ENCODE measurements at places on chromosomes 7 and 10.

GRCh38 chr7:105387508-105388355, 989 bp downstream of the SRPK2 start:
- DNase-seq, result peak; percentile 60

GRCh38 chr10:122304054-122304579, 33.0 kb downstream of the BTBD16 start:
- DNase-seq, result no peak

- no peak for DNase-seq
Measured at GRCh38 chr10:28962768-28963167, 285.4 kb downstream of the BAMBI start.

GRCh38 chr10:114525368-114525949, 121.2 kb upstream of the AFAP1L2 start:
- DNase-seq, result no peak

GRCh38 chr7:78690174-78690573, 763.3 kb downstream of the MAGI2 start:
- DNase-seq, result no peak

DNA sequence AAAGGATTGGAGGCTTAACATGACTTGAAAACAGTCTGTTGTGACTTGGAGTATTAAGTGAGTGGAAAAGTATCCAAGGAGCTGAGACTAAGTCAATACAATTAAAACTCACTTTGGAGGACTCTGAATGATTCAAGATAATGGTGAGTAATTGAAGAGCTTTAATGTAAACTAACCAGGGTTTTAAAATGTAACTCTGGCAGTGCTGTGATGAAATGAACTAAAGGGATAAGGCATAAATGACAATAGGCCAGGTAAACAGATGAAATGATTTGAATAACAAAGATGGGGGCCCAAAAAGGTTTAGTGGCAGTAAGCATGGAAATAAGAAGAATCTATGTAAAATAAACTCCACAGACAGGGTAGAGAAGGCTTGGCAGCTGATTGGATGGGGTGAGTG, 316.5 kb upstream of the CACNA2D1 start:
- DNase-seq, result no peak

DNA sequence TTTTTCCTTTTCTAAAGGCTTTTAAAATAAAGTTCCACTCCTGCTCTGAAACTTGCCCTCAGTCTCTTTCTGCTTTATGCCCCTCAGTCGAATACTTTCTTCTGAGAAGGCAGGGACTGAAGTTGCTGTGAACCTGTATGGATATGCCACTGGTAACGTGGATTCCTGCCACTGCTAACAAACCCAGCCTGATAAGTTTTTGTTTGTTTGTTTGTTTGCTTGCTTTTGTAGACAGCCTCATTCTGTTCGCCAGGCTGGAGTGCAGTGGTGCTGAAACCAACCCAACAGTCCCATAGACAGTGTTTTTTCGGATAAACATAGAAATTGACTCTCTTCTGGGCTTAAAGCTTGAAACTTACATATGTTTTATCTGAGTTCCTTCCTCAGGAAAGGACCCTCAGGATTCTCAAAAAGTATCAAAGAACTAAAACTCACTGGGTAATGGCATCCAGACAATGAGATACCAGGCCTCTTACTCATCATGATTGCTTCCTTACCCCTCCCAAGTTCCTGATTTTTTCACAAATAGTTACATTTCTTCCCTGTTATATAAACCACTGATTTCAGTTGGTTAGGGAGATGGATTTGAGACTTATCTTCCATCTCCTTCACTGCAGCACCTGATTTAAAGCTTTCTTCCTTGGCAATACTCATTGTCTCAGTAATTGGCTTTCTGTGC, 273.6 kb downstream of the SDHAF3 start:
- DNase-seq, result no peak

DNA sequence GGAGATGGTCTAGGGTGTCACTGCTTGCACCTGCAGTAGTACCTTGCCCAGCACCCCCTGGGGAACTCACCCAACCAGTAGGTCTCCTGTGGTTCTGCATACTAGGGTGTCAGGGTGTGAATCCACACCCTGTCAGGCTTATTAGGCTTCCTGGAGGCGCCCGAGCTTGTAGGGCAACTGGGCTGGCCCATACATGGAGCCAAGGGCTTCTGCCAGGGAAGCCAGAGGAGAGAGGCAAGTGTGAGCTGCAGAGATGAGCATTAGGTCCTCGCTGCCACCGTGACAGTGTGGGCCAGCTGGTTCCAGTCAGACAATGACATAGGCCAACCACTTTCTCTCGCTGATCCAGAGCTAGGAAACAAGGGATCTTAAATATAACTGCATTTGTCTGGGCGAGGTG, 11.2 kb downstream of the MXI1 start:
- DNase-seq, result no peak

- no peak for DNase-seq
Measured at GRCh38 chr10:47348661-47349470, 703 bp downstream of the RBP3 start.

DNA sequence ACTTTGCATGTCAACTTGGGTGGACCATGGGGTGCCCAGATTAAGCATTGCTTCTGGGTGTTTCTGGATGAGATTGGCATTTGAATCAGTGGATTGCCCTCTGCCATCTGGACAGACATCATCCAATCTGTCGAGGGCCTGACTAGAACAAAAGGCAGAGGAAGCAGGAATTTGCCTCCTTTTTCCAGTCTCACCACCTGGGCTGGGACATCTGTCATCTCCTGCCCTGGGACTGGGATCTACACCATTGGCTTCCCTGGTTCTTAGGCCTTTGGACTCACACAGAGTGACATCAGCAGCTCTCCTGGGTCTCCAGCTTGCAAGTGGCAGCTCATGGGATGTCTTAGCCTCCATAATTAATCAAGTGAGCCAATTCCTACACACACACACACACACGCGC, 10.3 kb downstream of the SLC13A4 start:
- DNase-seq, result no peak

GRCh38 chr10:33556620-33557019, 222.2 kb upstream of the NRP1 start:
- DNase-seq, result no peak

- no peak for DNase-seq
Measured at GRCh38 chr10:42960491-42960990, 116.3 kb upstream of the RET start.

DNA sequence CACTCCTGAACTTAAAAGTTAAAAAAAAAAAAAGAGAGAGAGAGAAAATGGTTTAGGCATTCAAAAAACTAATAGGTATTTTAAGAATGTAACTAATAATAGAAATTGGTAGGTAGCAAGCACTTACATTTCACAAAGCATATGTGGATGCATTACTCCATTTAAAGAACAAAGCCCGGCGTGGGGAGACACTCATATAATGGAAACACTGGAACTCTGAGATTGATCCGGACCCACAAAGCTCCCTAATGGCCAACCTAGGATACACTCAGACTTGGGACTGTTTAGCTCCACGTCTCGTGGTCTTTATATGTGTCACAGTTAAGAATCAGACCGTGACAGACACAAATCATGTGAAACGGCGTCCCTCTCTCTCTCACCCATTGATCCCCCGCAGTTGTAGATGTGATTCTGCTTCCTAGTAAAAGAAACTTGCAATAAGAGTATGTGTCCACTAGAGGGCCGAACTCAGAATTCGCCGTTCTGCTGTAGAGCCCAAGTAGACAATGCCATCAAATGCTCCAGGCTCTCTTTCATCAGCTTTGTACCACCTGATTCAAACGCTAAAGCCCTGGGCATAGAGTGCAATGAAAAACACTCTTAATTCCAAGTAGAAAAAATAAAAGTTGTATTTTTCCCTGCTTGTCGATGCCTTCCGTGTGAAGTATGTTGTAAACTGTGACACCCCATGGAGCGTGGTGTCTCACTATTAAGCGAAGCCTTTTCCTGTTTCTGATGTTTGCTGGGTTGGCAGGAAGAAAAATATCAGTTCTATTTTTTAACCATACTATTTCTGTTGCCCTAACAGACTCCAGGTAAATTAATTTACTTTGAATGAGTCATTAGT, 429.0 kb upstream of the MTPN start:
- DNase-seq, result peak; percentile 15

DNA sequence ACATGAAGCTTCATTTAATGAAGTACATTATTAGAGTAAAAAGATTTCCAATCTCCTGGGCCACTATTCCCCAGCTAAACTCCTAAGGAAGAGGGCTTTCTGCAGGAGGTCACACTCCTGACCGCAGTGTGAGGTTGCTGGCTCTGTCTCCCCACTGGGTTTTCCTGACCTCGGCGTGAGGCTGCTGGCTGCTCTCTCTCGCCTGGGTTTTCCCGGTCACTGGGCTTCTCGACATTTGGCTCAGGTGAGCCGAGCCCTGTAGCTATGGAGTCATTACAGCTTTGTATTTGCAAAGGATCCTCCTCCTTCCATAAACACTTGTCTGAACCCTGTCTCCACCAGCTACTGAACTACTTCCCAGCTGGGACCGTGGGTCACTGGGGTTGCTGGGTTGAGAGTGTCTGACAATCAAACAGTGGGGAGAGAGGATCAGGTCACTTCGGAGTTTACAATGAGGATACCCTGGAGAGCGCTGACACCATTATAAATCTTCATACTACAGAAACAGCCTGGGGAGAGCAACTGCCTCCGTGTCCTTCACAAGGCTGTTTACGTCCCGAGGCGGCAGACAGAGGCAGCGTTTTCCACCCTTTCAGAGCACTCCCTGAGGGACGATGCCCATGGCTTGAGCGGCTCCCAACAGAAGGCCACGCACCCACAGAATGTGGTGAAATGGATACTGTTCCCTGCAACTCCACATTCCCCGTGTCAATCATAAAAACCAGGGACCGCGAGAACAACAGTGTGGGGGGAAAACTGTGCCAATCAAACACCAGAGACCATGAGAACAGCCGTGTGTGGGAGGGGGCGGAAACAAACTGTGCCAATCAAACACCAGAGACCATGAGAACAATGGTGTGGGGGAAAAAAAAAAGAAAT, 226.2 kb downstream of the ZMYND11 start:
- no peak for DNase-seq

GRCh38 chr7:28922624-28923331, 35.4 kb downstream of the TRIL start:
- peak; percentile 38 for DNase-seq

GRCh38 chr10:128660726-128661125, 534.5 kb upstream of the MKI67 start:
- DNase-seq, result no peak

DNA sequence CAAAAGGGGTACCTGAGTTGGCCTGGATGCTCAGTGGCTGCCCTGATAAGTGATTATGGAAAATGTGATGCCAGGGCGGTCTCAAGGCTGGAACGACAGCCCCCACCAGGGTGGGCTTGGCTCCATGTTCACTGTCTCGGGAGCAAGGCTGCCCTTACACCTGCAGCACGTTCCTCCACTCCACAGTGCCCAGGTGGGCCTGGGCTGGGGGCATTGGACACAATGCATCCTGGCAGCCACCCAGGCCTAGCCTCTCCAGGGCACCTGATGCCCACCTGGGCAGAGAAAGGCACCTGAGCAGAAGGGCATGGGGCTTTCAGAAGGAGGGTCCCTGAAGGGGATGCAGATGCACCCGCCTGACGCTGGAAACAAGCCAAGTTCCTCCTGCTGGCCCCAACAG, 548.3 kb downstream of the DNAJB6 start:
- no peak for DNase-seq

- no peak for DNase-seq
Measured at GRCh38 chr10:98899018-98899417, 336.6 kb downstream of the HPSE2 start.

GRCh38 chr10:58919927-58920654, 256.4 kb upstream of the PHYHIPL start:
- no peak for DNase-seq

DNA sequence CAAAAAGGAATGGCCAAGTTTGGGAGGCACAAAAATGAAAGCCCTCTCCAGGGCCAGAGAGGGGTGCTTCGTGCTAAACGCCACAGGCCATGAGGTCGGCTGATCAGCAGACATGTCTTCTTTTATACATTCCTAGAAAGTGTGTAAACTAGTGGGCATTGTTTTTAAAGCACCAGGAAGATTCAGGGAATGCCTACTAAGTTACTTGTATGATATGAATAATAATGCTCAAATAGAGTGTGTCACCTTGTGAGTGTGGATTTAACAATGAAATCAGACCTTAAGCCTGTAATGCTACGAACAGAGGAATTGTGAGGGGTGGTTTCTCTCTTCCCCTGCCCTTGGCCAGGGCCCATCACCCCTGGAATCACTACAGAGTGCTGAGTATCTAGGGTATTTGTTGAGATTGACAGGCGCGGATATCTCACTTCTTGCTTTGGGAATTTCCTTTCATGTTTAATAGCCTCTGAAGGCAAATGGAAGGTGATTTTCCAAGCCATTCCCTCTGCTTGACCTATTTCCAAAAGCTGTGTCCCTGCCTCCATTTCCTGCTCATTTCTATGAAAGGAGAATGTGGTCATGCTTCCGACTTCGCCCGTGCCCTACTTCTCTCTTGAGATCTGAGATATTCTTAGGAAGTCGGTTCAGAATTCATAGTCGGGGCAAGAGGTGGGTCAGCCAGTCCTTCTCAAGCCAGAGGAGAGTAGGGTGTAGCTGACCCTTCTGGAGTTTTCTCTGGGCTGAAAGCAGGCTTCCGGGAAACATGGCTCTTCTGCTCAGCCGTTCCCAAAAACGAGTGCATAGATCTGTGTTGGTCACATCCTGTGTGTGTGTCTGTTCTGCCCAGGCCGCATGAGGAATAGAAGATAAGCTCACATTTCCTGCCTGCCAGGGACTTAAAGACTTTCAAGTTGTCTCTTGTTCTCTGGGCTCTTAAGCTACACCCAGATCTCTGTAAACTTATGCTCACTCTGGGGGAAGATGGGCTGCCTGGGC, 167.8 kb upstream of the ITGB1 start:
- DNase-seq, result no peak

GRCh38 chr10:92811986-92812385, 36.3 kb upstream of the EXOC6 start:
- DNase-seq, result no peak

GRCh38 chr10:104488439-104488832, 134.8 kb downstream of the CFAP58 start:
- DNase-seq, result no peak

GRCh38 chr10:88319960-88320517, 263.1 kb downstream of the RNLS start:
- no peak for DNase-seq

GRCh38 chr10:52409195-52409594, 95.1 kb downstream of the DKK1 start:
- DNase-seq, result no peak

- DNase-seq, result no peak
Measured at GRCh38 chr7:36153571-36154097, 580 bp downstream of the EEPD1 start.

DNA sequence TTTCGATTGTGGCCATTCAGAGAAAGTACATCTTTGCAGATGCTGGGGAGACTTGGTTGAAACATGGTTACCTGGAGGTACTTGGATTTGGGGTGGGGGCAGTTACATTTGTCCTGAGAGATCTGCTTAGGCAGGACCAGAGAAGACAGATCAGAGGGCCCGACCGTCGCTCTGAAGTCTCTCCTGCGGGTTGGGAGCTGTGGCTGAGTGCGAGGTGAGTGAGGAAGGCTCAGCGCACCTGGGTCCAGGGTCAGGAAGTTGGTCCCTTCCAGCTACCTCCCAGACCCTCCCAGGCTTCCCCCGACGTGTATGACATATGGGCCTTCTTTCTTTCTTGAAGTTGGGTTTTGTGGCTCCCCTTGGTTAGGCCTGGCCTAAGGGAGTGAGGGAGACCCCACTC, 56.3 kb downstream of the LHPP start:
- DNase-seq, result no peak
